ENCODE measurements at places on chromosomes 5 and 9. TPM values are rescaled to one million over a fixed set of nuclear protein-coding genes. Genes with fewer than 3 reads are reported as not detected.

Gene MAMDC4
- total RNA-seq, result 0.12 TPM

Gene PARP8
- 5.7 TPM for total RNA-seq

DNA sequence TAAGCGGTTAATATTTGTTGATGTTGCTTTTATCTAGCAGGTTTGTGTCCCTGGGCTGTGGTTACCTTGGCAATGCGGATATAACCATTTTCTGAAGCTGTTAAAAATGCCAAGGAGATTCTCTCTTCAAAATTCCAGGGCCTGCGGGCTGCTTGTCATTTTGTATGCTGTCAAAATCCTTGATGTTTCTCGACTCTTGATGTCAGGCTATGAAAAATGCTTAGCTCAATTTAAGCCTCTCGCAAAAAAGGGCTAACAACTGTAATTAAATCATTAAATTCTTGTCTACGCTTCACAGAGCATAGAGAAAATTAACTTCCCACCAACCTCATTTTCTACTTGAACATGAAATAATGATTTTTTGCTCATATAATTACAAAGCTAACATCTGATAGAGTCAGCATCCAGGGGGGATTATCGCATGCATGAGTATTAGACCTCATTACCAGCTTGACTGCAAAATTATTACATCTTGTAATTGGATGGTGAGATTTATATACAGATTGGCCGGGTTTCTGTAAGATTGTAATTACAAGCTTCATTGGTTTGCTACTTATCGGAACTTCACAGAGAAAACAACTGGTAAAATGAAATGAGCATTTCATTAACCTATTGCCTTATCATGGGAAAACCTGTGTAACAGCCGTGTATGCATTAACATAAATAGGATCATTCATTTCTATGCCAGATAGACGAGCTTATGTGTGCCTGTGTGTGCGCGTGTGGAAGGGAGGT is 83.1 kb upstream of the IRX1 start:
- DNase-seq, result no peak

DNA sequence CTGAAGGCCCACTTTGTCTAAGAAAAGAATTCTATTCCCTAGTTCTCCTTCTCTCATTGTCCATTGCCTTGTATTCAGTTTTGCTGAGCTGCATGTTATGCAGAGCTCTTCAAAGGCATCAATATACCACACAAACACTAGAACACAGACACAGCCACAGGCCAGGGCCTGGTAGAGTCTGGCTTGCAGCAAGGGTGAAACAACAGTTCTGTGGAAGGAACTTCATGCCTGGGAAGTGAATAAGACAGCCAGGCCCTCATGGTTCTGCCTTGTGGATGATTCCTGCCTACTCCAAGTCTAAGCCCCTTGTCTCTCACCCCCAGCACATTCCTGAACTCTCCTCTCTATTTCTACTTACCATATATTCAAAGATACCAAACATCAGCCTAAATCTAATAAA is 30.8 kb downstream of the KLHL3 start:
- no peak for DNase-seq

GRCh38 chr5:78467752-78468357 is 107.4 kb downstream of the SCAMP1 start:
- DNase-seq, result peak; percentile 56

DNA sequence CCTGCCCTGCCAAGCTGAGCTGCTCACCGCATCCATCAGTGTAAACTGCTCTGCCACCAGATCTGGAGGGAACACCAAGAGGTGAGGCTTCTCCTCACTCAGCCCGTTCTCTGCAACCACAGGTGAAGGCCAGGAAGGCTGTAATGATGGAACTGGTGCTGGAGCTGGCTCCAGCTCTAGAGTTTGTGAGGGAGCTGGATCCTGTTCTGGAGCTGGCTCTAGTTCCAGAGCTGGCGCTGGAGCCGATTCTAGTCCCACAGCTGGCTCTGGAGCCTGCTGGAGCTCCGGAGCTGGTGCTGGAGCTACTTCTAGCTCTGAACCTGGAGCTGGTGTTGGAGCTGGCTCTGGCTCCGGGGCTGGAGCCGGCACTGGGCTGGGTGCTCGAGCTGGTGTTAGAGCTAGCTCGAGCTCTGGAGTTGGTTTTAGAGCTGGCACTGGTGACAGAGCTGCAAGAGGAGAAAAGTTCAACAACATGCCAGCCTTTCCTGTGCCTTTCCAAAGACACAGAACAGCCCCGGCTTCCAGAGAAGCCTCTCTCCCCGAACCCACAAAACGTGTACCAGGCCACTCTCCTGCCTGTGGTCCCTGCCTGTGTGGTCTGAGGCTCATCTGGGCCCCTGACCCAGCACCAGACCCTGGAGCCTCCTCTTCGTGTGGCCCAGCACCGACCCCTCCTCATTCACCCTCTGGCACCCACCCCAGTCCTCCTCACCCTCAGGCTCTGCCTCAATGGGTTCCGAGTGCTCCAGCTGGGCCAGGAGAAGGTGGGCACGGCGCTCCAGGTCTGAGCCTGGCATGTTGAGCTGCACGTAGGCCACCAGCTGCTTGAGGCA is 12.9 kb downstream of the RALGDS start:
- DNase-seq, result no peak

DNA sequence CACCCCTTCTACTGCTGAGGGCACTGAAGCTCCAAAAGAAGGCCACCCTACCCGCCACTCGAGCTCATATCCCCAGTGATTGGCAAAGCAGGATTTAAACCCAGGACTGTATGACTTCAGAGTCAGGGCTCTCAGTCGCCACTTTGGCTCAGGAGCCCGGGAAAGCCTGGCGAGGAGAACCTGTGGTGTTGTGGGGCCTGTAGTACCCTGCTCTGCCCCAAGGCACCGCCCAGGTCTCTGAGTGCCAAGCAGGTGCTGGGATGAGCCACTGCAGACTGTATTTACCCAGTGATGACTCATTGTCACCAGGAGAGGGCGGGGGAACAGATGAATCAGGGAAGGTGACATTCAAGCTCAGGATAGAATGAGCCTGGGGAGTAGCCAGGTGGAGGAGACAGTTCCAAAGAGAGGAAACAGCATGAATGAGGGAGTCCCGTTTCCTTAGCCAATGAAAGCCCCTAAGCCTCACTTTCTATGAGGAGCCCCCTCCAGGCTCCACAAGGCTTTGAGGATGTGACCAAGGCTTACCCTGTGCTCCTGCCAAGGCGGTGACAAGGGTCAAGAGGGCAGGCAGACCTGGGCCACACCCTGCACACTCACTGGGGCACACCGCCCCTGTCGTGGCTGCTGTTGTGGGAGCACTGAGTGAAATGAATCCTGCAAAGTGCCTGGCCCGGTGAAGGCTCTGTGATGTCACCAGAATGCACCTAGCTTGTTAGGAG is 17.8 kb upstream of the DPM2 start:
- peak; percentile 69 for DNase-seq

DNA sequence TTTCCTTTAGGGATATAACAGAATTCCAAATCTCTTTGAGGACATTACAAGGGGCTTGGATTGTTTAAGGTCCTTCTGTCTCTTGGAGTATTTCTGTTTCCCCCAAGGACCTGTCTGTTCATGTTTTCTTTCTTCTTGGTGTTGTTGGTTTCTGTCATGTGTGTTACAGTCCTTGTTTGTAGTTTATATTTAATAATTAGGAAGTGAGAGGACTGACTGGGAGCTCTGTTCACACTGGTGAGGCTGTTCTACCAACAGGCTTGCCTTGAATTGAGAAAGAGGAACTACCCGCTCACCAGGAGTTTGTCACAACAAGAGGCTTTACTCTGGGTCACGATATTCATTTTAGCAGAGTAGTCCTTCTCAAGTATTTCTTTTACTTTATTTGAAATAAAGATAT is 119.2 kb upstream of the SV2C start:
- no peak for DNase-seq

DNA sequence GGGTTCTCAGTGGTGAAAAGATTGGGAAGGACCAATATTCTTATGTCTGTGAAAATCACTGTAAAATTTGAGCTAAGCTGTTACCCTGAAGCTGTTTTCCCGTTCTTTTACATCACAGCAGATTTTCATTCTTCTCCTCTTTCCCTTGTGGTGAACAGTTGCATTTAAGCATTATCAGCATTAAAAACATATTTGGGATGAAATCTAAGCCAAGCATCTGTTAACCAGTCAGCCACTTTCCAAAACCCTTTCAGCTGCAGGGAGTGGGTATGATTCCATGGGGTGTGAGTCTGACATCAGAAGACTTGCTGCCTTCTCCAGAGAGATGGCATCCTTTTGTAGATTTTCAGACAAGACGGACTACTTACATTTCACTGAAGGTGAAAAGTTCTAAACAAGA is 97.2 kb downstream of the TRIO start:
- no peak for DNase-seq

Data from H4 (cell line).